Right lung (tissue), 10 donors: ENCODE measurements at places on chromosomes 6 and 20. TPM values are rescaled to one million over a fixed set of nuclear protein-coding genes. Genes with fewer than 3 reads are reported as not detected.

Gene SMLR1
- polyA plus RNA-seq: 0.08 TPM

Gene RNF144B
- 14.9 TPM for polyA plus RNA-seq

Gene HEY2
- polyA plus RNA-seq: 0.94 TPM

Gene ZHX3
- 8.5 TPM for polyA plus RNA-seq

- DNase-seq: no peak
Observed at GRCh38 chr20:12413116-12413515, 495.4 kb downstream of the BTBD3 start.

GRCh38 chr6:100593522-100593921 is 128.8 kb upstream of the SIM1 start:
- DNase-seq: no peak

- DNase-seq: no peak
Observed at GRCh38 chr20:36462440-36463211, 78.7 kb upstream of the MYL9 start.

DNA sequence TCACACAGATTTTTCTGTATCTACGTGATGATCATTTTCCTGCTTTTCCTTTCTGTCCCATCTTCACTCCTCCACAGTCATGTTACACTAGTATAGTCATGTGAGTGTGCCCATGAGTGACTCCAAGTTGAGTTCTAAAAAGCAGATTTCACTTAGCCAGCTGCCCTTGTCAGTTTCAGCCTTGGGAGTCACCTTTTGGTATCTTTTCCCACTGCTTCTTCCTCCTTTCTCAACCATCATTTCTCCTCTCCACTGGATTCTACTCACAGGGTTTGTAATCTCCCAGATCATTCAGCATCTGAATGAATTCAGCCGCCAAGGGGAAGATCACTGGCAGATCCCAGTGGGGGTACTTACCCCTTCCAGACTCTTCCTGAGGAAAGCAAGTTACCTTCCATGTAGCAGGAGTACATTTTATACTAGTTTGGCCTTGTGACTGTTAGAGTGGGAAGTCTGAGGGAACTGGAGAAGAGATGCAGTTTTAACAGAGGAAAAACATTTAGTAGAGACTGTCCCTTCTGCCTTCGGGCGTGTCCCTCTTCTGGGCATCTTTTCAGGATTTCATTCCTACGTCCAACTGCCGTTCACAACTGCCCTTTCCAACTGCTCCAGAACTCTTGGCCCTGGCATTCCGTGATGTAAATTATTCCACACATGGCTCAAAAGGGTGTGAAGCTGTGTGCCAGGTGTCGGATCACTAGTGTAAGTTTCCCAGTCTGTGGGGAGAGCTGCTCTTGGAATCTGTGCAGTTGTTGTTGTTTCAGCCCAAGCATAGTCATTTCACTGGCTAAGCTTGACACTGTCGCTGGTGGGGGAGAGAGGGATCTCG is 38.9 kb downstream of the BICRAL start:
- DNase-seq: no peak

Gene GFOD1
- polyA plus RNA-seq: 7.2 TPM

DNA sequence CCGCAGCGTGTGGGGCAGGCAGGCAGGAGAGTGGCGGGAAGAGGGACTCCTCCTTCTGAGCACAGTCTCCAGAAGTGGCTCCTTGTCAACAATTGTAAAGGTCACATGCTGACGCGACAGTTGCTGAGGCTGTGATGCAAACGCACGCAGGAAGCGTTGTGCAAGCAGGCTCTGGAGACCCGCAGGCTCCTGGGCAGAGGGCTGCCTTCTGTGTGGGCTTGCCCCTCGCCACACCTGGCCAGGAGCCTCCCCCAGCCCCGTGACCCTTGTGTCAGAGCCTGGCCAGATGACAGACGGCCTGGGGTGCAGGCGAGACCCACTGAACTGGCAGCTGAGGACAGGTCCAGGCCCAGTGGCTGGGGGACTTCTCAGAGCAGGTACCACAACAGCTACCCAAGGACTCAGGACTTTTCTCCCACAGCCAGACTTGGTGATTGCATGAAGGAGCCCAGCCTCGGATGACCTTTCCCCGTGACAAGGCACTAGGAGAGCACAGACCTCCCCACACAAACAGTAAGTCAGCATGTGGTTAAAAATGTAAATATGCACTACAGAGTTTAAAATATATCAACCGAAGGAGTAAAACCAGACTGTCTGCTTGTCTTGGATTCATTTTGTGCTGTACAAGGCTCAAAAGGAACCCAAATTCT is 222.1 kb upstream of the RREB1 start:
- DNase-seq: no peak

DNA sequence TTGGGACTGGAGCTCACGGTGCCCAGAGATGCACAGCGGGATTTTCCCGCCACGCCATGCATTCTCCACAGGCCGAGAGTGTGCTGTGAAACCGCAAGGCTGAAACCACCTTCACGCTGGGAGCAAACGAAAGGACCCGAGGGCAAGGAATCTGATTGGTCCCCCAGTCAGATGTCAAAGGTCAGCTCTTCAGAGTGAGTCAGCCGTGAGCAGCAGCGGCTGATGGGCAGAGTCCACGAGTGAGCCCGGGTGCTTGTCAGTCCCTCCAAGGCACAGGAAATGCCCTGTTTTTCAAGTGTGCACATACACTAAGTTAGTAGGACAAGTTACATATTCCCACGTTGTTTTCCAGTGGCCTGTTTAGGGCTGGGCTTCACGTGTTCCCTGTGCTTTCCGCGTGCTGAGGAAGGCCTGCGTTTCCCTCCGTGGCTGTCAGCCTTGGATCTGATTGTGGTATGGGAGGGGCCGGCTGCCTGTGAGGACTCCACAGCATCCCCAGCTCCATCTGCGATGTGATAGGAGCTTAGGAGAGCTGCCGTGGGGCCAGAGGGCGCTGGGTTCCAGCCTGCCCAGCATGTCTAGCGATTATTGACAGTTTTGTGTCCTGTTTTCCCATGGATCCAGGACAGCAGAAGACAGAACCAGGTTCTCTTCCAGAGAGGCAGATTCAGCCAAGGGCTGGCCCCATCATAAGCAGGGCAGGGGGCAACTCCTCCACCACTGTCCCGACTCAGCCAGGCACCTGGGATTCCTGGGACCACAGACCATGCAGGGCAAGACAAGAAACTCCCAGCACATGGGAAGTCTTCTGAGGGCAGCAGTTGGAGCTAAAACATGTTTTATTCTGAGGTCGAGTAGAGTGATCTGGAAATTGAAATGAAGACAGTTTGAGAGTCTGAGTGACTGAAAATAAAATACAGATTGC is 38.2 kb upstream of the FRMD1 start:
- DNase-seq: no peak

Gene RAB44
- 0.13 TPM for polyA plus RNA-seq

Gene RGL2
- polyA plus RNA-seq: 123 TPM

Gene CHMP4B
- polyA plus RNA-seq: 103 TPM

Gene NRSN1
- polyA plus RNA-seq: 0.40 TPM

DNA sequence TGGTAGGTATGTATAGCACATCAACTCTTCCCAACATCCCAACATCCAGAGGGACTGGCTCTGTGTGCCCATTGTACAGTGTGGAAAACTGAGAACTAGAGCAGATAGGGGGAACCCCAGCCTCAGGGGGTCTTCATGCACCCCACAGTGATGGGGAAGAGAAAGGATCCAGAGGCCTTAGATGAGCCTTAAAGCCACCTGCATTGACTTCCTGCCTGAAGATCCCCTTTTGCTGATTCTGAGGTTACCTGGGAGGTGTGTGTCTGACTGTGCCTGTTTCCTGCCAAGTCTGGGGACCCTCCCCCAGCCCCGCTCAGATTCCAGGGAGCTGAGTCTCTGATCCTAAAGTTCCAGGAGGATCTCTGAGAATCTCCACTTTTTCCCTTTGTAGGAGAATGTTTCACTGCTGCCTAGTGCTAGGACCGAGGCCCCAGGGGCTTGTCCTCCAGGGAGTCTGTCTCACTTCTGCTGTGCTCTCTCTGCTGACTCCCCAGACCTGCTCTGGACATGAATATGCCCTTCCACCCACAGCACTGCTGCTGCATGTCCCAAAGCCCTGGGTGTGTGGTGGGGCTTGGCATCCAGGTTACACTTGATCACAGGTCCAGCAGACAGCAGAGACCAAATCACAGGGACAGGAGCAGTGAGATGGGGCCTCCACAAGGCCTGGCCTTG is 12.8 kb upstream of the PGC start:
- no peak for DNase-seq

Gene RIMS4
- polyA plus RNA-seq: 3.2 TPM

DNA sequence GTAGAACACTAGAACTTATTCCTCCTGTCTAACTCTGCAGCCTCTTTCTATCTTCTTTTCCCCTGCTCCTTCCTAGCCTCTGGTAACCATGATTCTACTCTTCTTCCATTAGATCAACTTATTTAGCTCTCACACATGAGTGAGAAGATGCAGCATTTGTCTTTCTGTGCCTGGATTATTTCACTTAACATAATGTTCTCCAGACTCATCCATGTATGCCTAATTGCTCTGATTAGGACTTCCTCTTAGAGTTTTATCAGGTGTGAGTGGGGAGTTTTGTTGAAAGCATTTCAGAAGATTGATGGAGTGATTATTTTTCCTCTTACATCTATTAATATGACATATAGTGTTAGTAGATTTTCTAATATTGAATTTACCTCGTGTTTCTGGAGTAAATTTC is 140.4 kb downstream of the CDKAL1 start:
- DNase-seq: no peak

GRCh38 chr6:75449630-75450206 is 43.9 kb downstream of the FILIP1 start:
- DNase-seq: no peak

Gene FAXC
- 7.7 TPM for polyA plus RNA-seq

- no peak for DNase-seq
Observed at GRCh38 chr6:26342106-26343004, 22.6 kb upstream of the BTN3A2 start.

GRCh38 chr20:63969838-63970713 is at the start of gene ZNF512B:
ZNF512B (minus strand) TSS chr20:63969930; CDS start chr20:63967950, 1,980 bp downstream.
- no peak for DNase-seq

GRCh38 chr20:35277127-35277526 is 795 bp downstream of the MMP24OS start:
- no peak for DNase-seq

GRCh38 chr20:22927537-22927936 is 107.6 kb upstream of the SSTR4 start:
- no peak for DNase-seq

- no peak for DNase-seq
Observed at GRCh38 chr20:35704514-35705261, 5.5 kb downstream of the ROMO1 start.

- no peak for DNase-seq
Observed at GRCh38 chr6:13033145-13033544, 295.2 kb downstream of the TBC1D7 start.

DNA sequence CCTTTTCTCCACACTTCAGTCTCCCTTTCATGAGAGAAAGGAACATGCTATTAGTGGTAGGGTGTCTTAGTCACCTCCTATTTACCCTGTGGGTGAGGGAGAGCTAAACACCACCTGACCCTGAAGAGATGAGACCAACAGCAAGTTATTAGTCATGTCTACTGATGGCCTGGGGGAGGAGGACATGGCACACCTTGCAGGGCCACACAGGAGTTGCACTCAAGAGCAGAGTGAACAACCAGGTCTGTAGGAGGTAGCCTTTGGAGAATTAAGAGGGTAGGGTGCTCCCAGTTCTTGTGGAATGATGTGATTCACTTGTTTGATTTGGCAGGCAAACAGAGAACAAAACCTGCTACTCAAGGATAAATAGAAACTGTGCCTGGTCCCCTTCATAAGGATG is 82.7 kb upstream of the FABP7 start:
- DNase-seq: no peak

GRCh38 chr20:22348010-22348409 is 236.4 kb downstream of the FOXA2 start:
- DNase-seq: no peak

Gene OR2J3
- polyA plus RNA-seq: not detected

Gene PKIB
- 2.0 TPM for polyA plus RNA-seq

- no peak for DNase-seq
Observed at GRCh38 chr20:19995220-19995863, 21.8 kb upstream of the NAA20 start.

Gene GPX6
- polyA plus RNA-seq: 1.1 TPM

Gene SLPI
- polyA plus RNA-seq: 7.9 TPM

GRCh38 chr6:104632588-104632987 is 227.1 kb downstream of the HACE1 start:
- DNase-seq: no peak

GRCh38 chr6:147099974-147100373 is 104.2 kb upstream of the STXBP5 start:
- no peak for DNase-seq

Gene ANKEF1
- polyA plus RNA-seq: 6.3 TPM

DNA sequence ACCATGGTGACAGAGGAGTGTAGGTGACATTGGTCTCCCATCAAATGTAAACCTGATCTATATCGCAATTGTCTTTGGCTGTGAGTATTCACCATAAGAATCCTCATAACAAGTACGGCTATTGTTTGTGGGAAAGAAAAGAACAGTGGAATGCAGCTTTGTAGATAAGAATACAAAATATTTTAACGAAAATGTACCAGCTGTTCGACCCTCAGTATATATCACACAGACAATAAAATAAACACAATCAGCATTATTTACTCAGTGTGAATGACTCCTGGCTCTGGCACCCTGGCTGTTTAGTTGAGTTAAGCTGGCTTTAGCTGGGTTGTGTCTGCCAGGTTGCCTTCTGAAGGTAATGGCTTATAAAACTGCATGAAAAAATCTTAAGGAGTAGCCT is 43.4 kb downstream of the SNRNP48 start:
- DNase-seq: no peak

GRCh38 chr6:39776581-39776980 is 15.6 kb upstream of the DAAM2 start:
- no peak for DNase-seq

DNA sequence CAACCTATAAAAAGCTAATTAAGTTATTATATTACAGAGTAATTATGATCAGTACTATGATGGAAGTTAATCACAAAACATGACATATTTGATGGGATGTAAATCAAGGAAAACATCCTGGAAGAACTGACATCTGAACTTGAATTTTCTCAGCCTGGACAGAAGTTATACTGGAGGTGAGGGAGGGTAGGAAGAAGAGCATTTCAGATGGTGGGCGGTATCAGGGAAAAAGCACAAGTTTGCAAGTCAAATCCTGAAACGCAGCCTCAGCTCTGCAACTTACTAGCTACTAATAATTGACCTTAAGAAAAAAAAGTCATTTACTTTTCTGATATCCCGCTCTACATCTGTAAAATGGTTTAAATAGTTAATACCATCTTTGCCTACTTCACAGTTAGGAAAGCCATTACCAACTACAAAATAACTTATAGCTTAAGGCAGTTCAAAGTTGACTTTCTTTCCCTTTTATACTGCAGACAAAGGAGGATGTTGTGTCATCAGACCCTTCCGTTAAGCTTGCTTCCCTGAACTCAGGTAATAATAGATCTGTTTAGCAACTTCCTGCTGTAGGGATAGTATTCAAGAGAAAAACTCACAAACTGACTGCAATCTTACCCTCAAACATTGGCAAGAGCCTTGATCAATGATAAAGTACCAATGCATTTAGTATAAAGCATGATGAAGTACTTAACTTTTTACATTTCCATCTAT is 21.0 kb downstream of the NOL7 start:
- no peak for DNase-seq

DNA sequence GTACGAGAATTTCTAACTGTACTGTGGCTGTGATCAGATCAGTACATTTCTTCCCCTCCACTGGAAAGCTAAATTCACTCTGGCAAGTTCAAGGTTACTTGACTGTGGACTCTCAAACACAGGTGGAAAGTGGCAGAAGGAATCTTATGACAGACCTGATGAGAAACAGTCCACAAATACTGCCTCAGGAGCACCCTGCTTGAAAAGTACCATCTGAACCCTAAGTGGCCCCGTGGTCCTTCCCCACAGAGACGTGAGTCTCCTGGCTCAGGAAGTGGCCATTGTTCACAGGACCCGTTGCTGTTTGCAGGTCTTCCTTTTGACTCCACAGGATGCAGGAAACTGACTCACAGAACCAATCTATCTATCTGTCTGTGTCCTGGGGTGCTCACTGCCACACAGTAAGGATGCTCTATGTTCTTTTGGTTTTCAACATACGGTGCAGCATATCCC is 47.5 kb upstream of the NHSL1 start:
- DNase-seq: no peak
